ENCODE measurements at places on chromosomes 3 and 15. TPM values are rescaled to one million over a fixed set of nuclear protein-coding genes. Genes with fewer than 3 reads are reported as not detected.

Gene LIPH
- not detected for total RNA-seq

Gene DHX30
- total RNA-seq: 60.3 TPM

Gene RTP3
- not detected for total RNA-seq

GRCh38 chr15:68424754-68425390 lies 7.1 kb downstream of the ITGA11 start:
- no peak for DNase-seq

DNA sequence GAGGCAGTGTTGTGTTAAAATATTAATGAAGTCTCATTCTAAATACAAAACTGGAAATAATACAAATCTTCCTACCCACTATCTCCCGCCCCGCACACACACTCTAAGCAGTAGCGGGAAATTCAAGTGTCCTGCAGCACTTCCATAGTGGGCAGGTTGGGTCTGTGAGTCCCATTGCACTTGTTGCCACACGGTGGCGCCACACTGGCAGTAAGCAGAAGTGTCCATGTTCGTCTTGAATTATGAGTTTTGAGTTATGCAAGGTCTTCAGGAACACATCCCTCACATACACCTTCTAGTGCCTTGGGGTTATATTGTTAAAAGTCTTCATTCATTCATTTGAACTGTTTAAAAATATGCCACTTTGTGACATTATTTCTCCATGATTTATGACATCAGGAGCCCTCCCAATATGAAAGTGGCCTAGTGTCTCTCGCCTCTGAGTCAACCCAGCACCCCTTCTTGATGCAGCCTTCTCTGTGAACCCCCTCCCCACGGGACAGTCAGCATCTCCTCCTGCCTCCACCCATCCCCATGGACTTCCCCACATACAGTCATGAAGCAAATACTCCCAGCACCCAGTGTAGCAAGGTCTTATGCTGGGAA lies 17.6 kb upstream of the CCDC174 start:
- DNase-seq: no peak

Data from ovary (tissue), 10 donors.